Stimulated activated CD4-positive, alpha-beta T cell treated with anti-CD3 and anti-CD28 coated beads, Interleukin-4, amount 100 ng/mL, for 4 hours (primary cell): ENCODE measurements at places on chromosomes 13 and 19.

DNA sequence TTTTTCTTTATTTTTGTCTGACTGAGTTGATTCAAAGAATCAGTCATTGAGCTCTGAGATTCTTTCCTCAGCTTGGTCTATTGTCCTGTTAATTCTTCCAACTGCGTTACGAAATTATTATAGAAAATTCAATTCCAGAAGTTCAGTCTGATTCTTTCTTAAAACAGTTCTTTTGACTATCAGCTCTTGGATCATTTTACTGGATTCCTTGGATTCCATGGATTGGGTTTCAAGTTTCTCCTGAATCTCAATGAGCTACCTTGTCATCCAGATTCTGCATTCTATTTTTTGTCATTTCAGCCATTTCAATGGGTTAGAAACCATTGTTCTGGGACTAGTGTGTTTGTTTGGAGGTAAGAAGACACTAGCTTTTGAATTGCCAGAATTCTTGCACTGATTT, 169.3 kb downstream of the PCDH20 start:
- no peak for DNase-seq

GRCh38 chr19:14502334-14503092, 6.6 kb upstream of the GIPC1 start:
- DNase-seq = no peak

GRCh38 chr13:113410472-113411201, 42.7 kb downstream of the ADPRHL1 start:
- no peak for DNase-seq

DNA sequence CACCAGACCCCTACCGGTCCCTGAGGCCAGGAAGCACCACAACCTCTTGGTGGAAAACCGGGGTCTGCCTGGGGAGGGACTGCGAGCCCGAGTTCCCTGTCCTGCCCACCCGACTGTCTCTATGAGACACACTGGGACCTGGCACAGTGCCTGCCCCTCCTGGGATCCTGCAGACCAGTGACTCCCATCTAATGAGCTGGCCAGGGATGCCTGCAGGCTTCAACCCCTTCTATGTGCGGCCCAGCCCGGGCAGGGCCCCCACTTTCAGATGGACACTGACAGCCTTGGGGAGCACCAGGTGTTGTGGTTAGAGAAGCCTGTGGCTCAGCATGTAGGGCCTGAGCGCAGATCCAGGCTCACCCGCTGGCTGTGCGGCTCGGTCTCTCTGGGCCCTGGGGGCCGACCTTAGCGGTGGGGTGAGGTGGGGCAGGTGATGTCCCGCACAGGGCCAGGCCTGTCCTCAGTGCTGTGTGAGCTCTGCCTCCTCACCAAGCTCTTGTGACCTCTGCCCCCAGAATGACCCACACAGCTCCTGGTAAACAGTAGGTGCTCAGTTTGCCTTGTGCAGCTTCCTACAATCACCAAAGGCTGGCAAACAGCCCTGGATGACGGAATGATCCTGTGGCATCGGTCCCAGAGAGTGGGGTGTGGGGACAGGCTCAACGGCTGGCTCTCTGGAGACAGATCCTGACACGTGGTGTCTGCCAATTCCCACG, 17.9 kb upstream of the CACTIN start:
- no peak for DNase-seq

GRCh38 chr19:33435706-33436359, 62.3 kb downstream of the CEBPG start:
- no peak for DNase-seq

- no peak for DNase-seq
Measured at GRCh38 chr19:18488838-18489626, 32.8 kb downstream of the ELL start.

GRCh38 chr13:31756346-31756745, 17.0 kb downstream of the RXFP2 start:
- DNase-seq = no peak
